ENCODE measurements at places on chromosomes 12 and 14.

- no peak for DNase-seq
These were observed 22.9 kb downstream of the PROX2 start for GRCh38 chr14:74852922-74853530.

- no peak for DNase-seq
These were observed 438.8 kb upstream of the USP15 start for GRCh38 chr12:61821381-61821780.

DNA sequence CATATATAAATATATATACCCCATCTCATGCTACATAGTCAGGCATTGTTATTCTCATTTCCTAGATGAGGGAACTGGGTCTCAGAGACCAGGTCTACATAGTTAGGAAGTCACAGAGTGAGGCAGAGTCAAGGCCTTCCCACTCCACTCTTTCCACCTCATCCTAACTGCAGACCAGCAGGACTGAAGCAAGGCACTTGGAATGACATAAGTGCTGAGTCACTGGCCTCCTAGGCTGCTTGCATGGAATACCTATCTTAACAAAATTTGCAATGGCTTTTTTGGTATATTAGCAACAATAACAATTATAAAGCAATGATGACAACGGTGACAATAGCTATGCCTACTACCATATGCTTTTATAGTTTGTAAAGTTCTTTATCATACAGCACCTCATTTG lies 5.4 kb upstream of the ANO4 start:
- DNase-seq = no peak

- no peak for DNase-seq
These were observed 14.1 kb downstream of the DRAM1 start for GRCh38 chr12:101891462-101891971.

GRCh38 chr12:79871621-79872020 lies 63.3 kb downstream of the PPP1R12A start:
- DNase-seq = no peak

- no peak for DNase-seq
These were observed 202.3 kb upstream of the C14orf180 start for GRCh38 chr14:104377256-104377655.

DNA sequence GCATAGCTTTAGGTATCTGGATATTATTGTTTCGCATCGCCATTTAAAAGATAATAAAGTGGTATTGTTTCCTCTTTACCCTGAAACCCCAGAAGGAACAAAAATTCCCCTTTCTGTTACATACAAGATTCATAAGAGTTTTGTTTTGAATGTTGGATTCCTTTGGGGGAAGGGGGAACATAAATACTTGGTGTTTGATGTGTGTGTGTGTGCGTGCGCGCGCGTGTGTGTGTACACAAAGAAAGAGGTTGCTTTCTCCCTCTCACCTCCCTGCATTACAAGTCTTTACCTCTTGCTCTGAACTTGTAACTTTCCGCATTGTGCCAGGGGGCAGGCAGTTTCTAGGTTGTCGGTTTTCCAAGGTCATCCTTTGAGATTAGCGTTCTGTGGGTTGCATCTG lies 76.4 kb downstream of the GPATCH2L start:
- no peak for DNase-seq

DNA sequence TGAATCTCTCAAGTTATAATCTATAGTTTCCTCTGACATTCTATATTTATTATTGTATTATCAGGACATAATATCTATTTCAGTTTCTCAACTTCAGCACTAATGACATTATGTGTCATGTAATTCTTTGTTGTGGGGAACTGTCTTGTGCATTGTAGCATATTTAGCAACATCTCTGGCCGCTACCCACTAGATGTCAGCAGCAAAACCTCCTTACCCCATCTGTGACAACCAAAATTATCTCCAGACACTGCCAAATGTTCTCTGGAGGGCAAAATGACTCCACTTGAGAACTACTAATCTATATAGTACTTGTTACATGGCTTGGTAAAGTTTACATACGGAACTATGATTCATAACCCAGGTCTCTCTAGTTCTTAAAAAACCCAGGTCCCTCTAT lies 110.2 kb downstream of the RASSF9 start:
- DNase-seq = no peak
